H9 (cell line): ENCODE measurements at places on chromosomes 6 and 20.

GRCh38 chr6:79861023-79861422 is 86.3 kb downstream of the ELOVL4 start:
- DNase-seq, result no peak

DNA sequence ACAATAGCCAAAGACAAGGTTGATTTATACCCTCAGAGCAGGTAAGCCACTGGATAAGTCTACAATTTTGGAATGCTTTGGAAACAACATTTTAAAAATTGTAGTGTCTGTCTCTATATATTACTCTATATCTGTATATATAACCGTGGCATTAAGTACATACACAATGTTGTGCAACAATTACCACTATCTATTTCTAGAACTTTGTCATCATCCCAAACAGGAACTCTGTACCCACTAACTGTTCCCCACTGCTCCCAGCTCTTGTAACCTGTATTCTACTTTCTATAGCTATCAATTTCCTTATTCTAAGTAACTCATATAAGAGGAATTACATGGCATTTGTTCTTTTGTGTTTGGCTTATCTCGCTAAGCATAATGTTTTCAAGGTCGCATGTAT is 78.2 kb upstream of the ASCC3 start:
- DNase-seq, result no peak

DNA sequence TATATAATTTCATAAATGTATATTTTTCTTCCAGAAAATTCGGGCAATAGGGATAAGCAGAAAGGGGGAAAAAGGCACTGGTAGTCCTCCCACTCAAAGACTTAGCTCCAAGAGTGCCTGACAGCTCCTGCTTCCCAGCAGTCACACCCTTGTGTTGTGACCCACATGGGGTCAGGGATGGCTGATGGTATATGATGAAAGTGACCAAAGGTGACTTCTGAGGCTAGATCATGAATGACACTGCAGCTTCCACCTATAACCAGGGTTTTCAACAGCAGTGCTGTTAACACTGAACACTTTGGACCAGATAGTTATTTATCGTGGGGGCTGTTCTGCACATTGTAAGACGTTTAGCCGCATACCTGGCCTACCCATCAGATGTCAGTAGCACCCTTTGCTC is 22.3 kb downstream of the FAM50B start:
- no peak for DNase-seq

GRCh38 chr6:74733830-74734620 is 471.8 kb downstream of the COL12A1 start:
- no peak for DNase-seq

DNA sequence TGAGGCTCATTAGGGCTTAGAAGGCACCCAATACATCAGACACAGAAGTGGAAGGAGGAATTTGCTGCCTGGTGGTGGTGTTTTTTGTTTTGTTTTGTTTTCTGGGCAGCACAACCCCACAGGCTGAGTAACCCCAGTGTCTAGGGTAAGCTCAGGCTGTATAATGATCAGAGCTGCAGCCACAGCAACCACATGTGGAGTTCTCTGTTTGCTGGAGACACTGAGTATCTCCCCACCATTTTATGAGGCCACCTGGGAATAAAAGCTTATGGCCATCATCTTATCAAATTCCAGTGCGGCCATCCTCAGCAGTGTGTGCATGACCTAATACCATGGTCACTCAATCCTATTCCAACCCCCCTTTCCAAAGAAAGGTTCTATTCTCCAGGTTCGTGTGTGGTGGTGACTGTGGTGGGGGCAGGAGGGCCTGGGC is 3.4 kb upstream of the DLL1 start:
- DNase-seq, result no peak

DNA sequence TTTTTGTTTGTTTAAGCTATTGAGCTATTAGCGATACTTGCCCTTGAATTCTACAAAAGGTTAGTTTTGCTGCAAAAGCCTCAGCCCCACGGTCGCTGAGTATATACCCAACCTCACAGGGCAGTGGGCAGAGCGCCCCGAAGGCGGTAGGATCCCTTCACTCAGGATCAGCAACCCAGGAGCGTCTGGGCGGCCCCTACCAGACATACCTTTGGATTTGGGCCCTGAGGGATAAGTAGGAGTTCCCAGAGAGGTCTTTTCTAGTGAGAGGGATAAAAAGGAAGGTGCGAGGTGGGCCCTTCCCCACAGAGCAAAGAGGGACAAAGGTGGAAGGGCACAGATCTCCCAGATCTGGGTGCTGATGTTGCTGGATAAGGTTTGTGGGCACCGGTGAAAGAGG is 6.1 kb downstream of the SASH1 start:
- no peak for DNase-seq

GRCh38 chr20:37142708-37143107 is 36.4 kb upstream of the RPN2 start:
- no peak for DNase-seq

DNA sequence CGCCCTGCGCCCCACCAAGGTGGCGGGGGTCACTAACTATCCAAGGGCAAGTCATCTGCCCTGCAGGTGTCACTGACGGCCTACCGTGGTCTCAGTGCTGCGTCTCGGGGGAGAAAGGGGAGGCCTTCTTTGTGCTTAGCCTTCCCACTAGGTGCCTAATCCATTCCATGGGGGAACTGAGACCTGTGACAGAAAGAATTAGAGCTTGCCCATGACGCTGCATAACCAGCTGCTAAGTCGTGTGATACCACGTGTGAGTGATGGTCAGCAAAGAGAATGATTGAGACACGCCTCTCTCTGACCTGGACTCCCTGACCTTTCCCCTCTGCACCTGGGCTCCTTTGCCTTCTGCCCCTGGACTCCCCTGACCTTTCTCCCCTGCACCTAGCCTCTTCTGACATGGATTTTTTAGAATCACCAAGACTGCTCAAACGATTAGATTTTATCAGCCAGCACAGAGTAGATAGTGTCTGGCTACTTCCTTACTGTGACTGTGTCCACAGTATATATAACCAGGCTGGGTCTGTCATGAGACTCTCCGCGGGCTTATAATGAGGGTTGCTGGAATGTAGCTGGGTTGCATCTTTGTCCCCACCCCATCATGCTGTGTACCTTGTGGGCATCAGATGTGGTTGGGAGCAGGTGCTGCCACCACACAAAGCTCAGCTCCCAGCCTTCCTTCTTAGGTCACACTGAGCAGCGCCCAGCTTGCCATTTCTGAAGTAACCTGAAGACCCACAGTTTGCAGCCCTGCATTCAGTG is 140.6 kb downstream of the TMEM242 start:
- DNase-seq, result no peak
